ENCODE measurements at places on chromosomes 2 and 18.

DNA sequence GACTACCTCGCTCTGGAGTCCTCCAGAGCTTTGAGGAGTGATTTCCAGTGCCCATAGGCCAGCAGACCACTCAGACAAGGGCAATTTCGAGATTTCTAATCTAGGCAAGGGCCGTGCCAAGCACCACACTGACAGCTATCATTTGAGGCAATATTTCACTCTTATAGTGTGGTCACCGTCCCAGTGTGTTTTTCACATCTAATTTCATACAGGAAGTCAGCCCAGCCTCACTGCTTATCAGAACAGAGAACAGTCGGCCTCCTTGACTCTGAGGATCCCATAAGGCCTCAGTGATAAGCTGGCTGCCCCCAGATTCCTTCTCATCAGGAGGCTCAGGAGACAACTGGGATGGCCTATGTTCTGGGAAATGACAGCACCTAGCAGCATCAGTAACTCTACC, 581 bp downstream of the CAPN14 start:
- no peak for DNase-seq

- no peak for DNase-seq
Observed at GRCh38 chr2:85437488-85438200, 19.1 kb downstream of the SH2D6 start.

GRCh38 chr18:76389716-76390115, 105.3 kb downstream of the ZNF516 start:
- DNase-seq = no peak

DNA sequence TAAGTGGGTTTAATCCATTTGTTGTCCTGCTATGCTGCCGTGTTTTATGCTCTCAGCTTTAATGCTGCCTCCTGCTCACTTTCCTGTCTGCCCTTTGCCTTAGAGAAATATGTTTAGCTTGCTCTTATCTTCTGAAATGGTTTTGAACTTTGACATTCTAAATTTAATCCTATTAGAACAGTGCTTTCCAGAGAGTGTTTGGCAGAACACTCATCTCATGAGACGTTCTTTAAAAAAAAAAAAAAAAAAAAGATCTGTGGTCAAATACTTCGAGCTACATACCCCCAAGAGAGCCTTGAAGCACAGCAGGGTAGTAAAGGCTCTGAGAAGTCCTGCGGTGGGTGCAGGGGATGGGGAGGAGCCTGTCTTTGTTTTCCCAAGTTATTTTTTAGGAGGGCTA, 161.3 kb downstream of the SPP2 start:
- no peak for DNase-seq

Data from RKO (cell line).